ENCODE measurements at places on chromosomes 2 and 18.

DNA sequence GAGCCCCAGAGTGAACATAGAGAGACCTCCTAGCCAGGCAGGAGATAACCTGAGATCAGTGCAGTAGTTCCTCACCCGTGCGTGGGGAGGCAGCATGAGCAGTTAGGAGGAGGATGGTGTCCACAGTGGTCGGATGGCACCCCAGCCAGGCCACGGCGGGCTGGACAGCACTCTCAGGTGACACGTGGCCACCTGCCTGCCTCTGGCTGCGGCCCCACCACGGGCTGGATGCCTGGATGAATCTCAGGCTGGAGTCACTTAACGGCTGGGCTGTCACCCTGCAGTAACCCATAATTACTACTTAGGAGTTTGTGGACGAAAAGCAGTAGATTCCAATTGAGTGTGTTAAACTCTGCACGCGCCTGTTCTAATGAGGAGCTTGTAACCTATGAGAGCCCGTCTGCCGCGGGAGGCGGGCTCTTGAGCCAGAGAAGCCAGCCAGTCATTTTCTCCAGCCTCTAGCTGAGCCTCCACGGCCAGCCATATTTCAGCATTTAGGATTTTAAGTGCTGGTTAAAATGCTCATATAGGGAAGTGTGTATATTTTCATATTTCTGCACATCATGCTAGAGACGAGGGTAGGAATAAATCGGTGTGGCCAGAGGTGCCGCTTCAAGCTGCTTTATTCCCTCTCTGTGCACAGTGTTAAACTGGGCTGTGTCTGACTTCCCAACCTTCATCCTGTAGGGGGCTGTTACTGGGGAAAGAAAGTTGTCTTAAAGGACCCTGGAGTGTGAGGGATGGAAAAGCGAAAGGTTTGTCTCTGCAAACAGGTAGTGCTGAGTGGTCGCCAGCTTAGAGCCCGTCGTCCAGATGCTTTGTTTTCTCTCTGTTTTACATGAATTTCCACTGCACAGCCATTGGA is 144.0 kb downstream of the GLI2 start:
- DNase-seq = no peak

DNA sequence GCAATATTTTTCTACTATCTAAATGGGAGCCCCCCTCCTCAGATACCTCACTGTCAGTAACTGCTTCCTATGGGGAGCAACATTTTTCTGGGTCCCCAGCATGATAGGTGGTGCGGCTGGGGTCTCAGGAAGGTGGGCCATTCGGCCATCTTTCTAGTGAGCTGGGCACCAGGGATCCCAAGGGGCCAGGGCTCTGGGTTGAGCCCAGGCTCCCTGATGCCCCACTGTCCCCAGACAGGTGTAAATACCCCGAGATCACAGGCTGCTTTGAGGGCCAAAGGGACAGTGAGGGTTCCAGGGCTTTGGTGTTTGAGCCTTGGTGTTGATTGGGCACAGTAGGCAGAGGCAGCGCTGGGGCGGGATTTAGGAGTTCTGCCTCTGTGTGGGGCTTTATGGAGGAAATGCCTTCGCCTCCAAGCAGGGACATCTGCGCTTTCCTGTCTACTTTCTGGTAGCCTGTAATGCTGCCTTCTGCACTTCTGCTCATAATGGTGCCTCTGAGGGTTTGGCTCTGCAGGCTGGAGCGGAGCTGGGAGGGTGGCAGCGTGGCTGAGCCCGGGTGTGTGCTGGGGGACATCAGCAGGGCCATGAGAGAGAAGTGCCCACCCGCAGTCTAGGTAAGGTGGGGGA is 5.3 kb downstream of the ITM2C start:
- DNase-seq = no peak

- DNase-seq = no peak
Observed at GRCh38 chr2:120180066-120180465, 43.1 kb downstream of the TMEM185B start.

DNA sequence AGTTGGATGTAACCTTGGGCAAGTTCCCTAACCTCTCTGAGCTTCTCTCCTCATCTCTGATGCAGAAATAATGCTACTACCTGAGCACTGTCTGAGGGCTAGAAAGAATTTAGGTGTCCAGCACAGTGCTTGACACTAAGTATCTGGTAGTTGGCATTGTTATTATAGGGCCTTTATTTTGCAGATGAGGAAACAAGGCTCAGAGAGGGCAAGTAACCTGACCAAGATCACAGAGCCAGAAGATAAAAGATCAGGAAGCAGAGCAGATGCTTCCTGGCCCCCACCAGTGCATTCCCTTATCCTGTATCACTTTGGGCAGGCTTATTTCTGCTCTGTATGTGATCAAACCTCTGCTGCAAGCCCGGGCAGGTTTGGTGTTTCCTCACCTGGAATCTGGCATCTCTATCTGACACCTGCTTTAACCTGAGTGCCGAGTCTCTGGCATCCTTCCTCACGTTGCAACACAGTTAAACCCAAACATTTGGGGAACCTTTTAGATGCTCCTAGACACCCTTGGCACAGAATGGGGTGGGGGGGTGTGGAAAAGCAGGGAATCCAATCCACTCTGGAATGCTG is 69.9 kb downstream of the PLB1 start:
- DNase-seq = no peak

- DNase-seq = no peak
Observed at GRCh38 chr2:212811036-212811805, 272.6 kb upstream of the ERBB4 start.

DNA sequence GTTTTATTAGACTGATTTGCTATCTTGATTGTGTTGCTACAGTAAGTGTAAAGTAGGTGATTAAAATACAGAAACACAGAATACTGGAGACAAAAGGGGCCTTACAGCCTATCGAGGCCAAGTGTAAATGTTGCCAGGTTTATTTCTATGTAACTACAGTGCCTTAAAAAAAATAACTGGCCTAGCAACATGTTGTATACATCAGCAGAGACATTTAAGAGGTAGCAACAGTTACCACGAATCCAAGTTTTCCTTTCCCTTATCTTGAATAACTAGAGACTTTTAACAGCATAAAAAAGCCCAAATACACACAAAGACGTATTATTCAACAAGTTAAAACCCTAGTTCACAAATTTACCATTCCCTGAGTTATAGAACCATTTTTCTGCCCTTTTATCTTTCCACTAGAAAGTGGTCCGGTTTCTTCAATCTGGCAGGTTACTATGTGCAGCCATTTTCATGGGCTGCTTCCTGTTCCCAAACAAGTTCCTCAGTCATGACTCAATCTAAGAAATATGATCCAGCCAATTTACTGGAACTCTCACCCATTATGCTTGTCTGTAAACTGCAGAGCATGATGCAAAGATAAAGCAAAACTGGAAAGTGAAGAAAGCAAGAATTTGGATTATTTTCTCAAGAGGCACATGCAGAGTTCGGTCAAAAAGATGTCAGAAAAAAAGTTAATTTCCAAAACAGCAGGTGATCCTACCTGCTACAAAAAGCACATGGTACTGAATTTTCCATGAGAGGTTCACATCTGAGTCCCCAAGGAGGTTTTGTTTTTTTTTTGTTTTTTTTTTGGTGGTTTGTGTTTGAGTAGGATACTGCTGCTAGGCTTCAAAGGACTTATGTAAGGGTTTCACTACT is 22.2 kb downstream of the NFE2L2 start:
- no peak for DNase-seq
